OCI-LY7 (cell line): ENCODE measurements at places on chromosomes 2 and 18.

- no peak for DNase-seq
Observed at GRCh38 chr18:51072586-51073313, 42.7 kb downstream of the SMAD4 start.

- no peak for DNase-seq
Observed at GRCh38 chr18:34991561-34991960, 49.7 kb upstream of the MAPRE2 start.

- DNase-seq: peak; percentile 96
Observed at GRCh38 chr2:7835693-7836680, 845.9 kb upstream of the ID2 start.

- no peak for DNase-seq
Observed at GRCh38 chr2:203647579-203647978, 58.9 kb upstream of the CD28 start.

GRCh38 chr18:2994603-2995432 lies 18.1 kb downstream of the LPIN2 start:
- peak; percentile 69 for DNase-seq

GRCh38 chr18:77099485-77100370 lies 32.9 kb downstream of the MBP start:
- DNase-seq: peak; percentile 65

GRCh38 chr2:163748420-163748819 lies 12.6 kb upstream of the FIGN start:
- no peak for DNase-seq

DNA sequence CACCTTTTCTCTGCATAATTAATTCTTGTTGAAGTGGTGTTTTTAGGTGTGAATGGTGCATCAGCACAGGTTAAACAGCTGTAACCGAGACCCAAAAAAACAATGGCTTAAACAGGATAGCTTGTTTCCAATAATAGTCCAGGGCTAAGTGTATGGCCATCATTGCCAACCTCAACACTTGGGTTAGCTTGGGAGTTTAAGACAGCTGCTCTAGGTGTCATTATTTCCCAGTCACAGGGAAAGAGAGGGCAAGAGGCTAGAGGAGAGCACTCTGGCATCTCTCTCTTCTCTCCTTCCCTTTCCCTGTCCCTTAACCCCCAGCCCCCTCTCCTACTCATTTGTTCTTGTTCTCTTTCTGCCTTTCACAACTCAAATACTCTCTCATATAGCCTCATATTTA lies 21.1 kb downstream of the BIRC6 start:
- no peak for DNase-seq
